Calu3 (cell line): ENCODE measurements at places on chromosomes 4 and X.

- DNase-seq, result no peak
Measured at GRCh38 chr4:55127053-55127452, 1.7 kb upstream of the KDR start.

DNA sequence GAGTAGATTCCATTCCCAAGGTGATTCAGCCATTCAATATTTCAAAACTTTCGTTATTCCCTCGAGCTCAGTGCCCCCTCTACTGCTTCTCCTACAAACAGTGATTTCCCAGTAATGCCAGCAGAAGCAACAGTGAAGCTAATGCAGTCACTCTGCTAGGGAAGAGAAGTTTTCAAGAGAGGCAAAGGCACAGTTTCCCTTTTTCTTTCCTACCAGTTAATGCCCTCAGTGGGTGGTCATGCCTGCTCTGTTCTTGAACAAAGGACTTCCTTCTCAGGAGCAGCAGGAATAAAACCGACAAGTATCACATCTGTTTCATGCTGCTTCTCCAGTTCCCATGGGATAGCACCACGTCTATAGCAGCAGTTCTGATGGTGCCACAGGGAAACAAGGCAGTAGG is 317.2 kb downstream of the TENM3 start:
- DNase-seq, result no peak

- DNase-seq, result no peak
Measured at GRCh38 chrX:53266914-53267313, 14.5 kb downstream of the IQSEC2 start.

DNA sequence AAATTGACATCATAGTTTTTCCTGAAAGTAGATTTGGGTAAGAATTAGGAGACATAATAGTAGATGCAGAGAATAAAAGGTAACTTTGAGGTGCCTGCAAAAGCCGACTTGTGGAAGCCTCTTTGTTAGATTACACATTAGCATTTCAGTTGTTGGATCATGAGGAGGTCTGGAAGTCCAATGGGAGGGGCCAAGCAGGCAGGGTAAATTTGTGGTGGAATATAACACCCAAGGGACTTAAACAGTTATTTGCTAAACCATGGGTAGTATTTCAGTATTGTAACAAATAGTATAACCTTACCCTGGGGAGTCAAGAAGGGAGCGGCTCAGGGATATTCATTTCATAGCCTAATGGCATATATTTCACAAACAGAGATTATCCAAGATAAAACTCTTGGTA is 810.7 kb upstream of the AMOT start:
- no peak for DNase-seq

DNA sequence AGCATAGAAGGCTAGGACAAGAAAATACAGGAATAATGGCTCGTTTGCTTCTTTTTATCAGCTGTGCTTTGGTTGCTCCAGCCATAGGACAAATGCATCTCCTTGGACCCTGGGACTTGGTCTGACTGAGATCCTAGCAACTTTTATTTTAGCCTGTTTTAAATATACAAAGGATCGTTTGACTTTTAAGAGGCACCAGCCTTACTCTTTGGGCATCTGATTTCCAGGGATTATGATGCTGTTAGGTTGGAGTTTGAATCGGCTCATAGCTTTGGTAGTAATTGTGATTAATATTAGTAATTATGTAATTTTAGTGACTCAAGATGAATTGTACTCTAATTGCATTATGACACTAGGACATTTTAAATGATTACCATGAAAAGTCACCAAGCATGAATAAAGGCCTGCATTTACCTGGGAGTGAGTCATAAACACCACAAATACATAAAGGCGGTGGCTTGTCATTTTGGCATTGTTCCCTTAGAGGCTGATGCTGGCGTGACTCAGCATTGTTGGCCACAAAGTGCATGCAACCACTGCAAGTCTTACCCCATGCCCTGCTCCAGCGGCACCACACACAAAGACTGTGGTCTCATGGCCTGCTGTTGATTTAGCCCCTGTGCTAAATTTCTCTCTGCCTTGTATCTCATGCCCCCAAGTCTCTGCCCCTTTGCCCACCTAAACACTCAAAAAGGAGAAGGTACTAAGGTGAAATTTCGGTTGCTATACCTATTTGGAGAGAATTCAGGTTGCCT is 12.4 kb downstream of the GPAT3 start:
- DNase-seq, result peak; percentile 76

- DNase-seq, result no peak
Measured at GRCh38 chrX:1502241-1502640, 34.7 kb downstream of the P2RY8 start.

DNA sequence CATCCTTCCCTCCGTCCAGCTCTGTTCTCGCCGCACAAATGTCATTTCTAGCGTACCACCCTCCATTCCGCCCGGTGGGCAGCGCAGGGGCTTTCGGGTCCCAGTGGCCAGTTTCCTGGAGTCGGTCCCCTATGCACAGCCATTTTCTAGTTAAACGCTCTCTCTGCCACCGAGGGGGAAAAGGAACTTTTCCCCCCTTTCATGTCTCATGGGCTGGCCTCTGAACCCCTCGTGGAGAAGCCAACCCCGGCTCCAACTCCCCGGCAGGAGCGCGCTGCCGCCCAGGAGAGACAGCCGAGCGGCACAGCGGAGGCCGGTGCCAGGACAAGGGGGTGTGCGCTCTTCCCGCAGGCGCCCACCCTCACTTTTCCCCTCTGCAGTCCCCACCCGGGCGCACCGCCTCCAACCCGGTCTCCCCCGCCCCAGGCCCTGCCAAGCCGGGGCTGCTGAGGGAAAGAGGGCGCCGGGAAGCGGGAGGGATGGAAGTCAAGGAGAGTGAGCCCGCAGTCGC is 662 bp downstream of the APBB2 start:
- peak; percentile 10 for DNase-seq

DNA sequence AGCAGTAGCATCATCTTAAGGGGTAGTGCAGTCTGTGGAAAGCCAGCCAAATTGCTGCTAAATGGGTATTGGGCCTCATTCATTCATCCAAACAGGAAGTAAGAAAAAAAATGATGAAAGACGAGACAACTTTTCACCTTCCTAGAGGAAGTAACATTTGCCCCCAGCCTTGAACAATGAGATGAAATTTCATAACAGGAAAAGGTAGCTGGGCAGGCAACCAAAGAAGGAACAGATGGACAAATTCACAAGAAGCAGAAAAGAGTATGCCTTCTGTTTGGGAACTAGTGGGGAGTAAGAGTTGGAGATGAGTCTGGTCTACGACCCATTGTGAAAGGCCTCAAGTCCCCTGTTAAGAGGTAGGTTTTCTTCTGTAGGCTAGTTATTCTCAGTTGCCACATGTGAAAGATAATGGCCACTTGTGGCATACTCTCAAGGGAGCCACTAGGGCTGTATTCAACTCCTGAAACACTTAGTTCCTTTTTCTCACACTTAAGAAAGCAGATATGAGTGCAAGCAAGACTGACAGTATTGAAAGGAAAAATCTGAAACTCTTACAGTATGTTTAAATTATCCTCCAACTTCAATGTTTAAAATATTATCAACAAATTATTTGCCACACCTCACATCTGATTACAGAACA is 190.4 kb downstream of the AR start:
- DNase-seq, result no peak

GRCh38 chrX:74419864-74420195 is 1.5 kb upstream of the SLC16A2 start:
- no peak for DNase-seq

- no peak for DNase-seq
Measured at GRCh38 chr4:163243297-163243981, 76.7 kb upstream of the NAF1 start.

- no peak for DNase-seq
Measured at GRCh38 chrX:154549766-154550165, 2.3 kb downstream of the IKBKG start.

DNA sequence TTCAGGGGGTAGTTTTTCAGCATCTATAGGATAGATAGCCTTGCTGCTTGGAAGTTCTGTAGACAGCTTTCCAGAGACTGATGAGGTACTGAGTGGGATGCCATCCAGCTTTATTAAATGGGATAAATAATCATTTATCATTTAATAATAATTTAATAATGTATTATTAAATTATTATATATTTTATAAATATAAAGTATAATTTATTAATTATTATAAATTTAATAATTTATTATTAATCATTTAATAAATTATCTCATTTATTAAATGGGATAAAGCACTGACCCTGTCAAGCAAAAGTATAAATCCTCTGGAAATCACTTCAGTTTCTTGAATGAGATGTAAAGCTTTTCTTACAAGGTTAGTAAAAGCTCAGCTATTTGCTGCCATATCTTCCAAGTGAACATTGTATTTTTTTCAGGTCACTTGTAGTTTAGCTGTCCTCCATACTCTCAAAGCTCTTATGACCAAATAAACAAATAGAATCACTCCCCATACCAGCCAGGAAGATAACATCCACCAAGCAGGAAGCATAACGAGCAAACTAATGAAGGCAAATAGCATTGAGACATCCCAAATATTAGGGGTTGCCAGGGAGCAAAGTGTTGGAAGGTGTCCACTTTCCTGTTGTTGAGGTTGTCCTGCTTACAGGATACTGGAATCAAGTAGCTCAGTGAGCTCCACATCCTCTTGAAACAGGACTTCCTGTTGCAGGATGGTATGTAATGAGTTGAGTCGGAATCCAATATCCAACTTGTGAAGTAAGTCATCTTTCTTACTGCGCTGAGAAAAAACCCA is 88.9 kb downstream of the ZNF674 start:
- no peak for DNase-seq

- no peak for DNase-seq
Measured at GRCh38 chr4:147980586-147980985, 248.7 kb downstream of the ARHGAP10 start.

DNA sequence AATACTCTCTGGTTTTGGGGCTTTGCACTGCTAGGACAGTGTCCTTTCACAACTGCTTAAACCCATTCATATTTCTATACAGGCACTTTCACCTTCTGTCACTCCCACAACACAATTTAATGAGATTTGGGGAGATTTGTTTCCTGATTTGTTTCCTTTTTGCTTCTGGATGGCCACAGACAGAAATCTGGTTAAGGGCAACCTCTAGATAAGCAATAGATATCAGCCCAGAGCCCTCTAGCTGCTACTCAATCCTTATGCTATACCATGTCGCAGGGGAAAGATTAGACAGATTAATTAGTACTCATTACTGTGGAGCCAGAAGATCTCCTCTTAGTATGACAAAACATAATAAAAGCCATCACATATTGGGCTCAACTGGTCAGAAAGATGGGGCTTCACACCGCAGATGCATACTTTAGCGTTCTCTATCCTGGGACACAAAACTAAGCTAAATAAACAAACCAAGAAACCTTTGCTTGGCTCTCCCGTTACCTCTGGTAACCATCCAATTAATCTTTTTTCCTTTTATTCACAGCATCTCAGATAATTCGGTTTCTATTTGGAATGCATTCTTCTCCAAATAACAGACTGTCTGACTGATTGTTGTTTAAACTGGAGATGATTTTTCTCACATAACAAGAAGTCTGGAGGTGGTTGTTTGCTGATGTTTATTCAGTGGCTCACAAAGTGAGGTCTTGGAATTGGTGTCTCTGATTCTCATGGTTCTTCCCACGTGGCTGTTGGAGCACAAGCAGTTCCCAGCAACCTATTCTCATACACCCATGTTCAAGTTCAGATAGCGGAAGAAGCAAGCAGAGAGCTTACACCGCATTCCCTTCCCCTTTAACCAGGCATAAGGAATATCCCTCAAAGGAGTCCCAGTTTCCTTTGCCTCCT is 41.0 kb upstream of the ZNF330 start:
- no peak for DNase-seq

DNA sequence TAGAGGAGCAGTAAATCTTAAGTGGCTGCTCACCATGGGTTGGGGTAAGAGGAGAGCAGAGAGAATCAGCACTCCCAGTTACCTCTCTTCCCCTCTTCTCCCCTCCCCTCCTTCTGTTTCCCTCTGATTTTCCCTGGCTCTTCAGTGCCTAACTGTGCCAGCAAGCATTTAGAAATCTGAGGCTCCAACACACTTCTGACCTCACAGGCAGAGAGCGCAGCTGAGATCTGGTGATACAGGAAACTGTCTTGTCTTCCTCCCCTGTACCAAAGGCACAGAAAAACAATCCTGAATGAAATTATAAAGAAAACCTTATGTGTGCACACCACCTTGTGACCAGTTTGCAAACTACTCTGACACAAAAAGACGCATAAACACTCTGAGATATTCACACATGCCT is 82.4 kb upstream of the SMIM10 start:
- no peak for DNase-seq

DNA sequence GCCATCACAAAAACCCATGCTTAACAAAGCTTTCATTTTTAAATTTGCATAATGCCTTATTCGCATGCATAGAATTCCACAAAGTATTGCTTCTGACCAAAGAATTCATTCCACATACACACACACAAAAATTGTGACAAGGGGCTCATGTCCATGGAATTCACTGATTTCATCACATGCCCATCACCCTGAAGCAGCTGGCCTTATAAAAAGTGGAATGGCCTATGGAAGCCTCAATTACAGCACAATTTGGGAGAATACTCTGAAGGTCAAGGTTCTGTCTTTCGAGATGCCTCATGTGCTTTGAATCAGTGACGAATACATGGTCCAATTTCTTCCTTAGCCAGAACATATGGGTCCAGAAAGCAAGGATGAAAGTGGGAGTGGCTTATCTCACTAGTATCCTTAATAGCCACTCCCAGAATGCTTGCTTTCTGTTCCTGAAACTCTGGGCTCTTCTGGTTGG is 165.7 kb downstream of the KDR start:
- DNase-seq, result no peak

- no peak for DNase-seq
Measured at GRCh38 chr4:45063696-45064095, 337.3 kb upstream of the GNPDA2 start.

DNA sequence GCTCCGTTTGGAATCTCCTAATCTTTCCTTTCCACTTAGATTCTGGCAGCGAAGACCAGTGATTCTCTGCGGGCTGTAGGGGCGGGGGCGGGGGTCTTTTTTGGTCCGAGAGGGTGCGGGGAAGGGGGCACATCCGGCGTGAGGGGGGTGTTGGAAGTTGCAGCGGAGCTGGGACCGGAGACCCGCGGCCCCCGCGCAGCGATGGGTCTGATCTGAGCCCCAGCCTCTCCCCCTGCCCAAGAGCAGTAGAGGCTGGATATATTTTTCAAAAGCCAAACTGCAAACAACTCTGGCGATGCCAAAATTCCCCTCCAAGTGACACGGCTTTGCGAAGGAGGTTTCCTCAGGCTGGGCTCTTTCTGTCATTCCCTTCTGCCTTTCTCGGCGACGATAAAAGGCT is 355 bp downstream of the GRID2 start:
- DNase-seq, result no peak

GRCh38 chr4:53234111-53234510 is 131.8 kb downstream of the SCFD2 start:
- DNase-seq, result no peak
